GM13976 (cell line): ENCODE measurements at places on chromosomes 3 and 15.

DNA sequence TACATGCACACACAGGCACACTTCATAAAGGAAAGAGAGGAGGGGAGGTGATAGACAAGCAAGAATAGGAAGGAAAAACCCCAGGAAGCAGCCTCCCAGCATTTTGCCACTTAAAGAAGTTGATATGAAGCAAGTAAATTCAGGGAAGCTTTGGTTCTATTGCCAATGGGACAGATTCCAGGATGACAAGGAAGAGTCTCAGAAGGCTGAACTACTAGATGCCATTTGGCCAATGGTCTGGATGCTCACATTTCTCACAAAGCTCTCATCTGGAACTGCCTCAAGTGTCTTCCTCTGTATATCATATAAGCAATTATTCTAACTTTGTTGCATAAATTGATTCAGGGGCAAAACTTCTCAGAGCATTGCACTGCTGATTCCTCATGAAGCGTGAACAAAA, 78.8 kb upstream of the STRIT1 start:
- no peak for DNase-seq

GRCh38 chr15:70045045-70045444, 52.7 kb downstream of the TLE3 start:
- no peak for DNase-seq

DNA sequence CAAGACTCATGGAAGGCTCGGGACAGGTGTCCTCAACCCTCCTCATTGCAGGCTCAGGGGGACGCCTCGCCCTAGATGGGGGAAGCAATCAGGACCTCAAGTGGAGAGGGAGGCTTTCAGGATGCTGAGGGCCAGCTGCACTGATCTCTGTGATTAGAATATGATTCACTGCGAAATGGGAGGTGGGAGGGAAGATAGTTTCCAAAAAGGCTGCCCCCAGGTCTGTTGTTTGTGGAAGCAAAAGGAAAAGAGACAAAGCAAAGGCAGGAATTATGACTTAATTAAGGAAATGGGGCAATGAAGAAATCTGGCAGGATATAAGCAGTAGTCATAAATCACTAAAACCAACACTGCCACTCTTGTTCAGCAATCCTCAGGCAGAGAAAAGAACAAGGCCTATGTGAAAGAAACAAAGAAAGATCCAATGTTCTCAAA, 85.6 kb upstream of the ABHD17C start:
- no peak for DNase-seq

DNA sequence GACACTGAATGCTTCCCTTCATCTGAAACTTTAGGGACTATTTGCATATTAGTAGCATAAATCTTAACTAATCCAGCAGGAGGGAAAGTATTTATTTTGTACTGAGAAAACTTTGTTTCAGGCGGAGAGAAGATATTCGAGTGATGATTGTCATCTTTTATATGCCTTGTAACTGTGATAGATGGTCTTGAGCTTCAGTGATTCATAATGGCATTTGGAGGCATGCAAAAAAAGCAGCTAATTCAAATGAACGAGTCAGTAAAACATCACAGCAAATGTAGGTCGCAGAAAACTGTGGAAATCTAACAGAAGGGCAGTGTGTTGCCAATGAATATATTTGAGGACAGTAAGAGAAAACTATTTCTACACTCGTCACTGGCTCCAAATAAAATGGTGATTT, 643.7 kb upstream of the NAALADL2 start:
- DNase-seq, result no peak
